Cortex of kidney (tissue), 1 donor: ENCODE measurements at places on chromosomes 5 and 9.

DNA sequence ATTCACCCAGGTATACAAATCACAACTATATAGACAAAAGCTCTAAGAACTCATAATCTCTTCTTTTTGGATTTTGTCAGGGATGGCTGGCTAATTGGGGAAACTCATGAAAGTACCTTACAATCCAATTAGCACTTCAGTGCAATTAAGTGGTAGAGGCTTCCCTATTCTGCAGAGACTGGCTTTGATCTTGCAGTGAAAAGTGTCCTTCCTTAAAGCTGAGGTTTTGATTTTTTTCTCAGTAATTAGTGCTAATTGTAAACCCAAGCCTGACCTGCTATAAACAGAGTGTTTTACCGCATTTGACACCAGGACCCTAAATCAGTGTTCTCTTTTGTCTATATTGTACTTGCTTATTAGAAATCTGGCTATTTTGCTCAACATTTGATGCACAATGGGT lies 294.0 kb upstream of the EFNA5 start:
- DNase-seq, result no peak

DNA sequence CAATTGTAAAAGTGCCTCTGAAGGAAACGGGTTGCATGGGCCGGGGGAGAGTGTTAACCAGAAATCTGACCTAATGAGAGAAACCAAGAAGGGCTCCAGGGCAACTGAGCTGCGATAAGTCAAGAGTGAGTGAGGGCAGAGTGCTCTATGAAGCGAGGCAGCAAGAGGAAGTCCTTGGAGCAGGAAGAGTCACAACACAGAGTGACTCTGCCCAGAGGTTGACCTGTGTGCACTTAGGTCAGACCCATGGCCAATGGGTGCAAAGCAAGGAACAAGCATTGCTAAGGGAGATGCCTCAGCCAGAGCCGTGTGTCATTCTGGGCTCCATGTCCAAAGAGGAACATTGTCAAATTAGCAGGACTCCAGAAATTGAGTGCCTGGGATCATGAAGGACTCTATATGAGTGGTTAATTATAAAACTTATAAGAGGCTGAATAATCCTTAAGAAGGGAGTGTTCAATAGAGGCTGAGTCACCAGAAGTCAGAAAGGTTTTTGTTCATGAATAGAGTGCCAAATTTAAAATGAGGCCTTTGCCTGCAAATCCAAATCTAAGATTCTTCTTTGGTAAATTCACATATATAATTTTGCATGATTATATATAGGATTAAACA lies 438.5 kb downstream of the MED10 start:
- no peak for DNase-seq

GRCh38 chr5:64632251-64632650 lies 58.1 kb upstream of the SHISAL2B start:
- DNase-seq, result no peak

DNA sequence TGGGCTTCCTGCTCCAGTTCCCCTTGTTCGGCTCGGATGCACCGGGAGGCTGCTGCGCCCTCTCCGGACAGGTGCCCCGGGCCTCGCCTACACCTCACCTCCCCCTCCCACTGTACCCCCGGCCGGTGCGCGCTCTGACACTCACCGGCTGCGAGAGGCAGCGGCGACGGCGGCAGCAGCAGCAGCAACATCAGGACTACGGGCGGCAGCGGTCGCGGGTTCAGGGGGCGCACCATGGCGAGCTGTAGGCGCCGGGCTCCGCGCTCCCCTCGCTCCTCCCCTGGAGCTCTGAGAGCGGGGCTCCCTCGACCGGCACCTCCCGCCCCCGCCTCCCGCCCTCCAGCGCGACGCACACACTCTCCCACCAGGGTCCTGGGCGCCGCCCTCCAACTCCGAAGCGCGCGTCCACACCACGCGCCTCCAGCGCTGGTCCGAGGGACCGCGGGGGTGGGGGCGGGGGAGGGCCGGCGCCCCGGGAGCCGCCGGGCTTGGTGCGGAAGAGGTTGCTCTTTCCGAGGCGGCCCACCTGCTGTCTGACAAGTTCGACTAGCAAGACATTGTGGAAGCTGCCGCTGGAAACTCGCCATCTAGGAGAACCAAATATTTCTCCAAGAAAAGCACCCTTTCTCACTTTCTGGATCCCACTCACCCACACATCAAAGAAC lies at the start of gene GFRA3:
GFRA3 (minus strand) TSS at position 433 of the 665 bp plus-strand sequence; CDS start at position 236, 197 bp downstream.
- no peak for DNase-seq

GRCh38 chr5:163759000-163759704 lies 253.7 kb downstream of the MAT2B start:
- DNase-seq, result no peak

GRCh38 chr9:2229109-2229721 lies 214.1 kb downstream of the SMARCA2 start:
- no peak for DNase-seq

- no peak for DNase-seq
Measured at GRCh38 chr9:134007150-134007549, 15.0 kb upstream of the VAV2 start.

- DNase-seq, result no peak
Measured at GRCh38 chr5:106269252-106269843, 1401.4 kb downstream of the EFNA5 start.

- DNase-seq, result no peak
Measured at GRCh38 chr5:111472579-111472978, 39.8 kb downstream of the STARD4 start.

DNA sequence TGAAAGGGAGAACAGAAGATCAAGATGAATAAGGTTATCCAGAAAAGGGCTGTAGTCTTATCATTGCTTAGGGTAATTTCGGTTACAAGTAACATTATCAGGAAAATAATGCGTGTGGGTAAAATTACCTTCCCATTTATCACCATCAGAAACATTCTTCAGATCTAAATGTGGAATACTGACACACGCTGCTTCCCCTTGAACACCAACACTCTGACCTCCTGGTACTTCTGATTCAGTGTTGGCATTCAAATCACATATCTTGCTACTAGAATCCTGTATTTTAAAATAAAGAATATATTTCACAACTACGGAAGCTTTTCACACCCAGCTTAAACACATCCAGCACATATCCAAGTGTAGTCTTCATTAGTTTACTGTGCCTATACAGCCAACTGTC lies 70.2 kb downstream of the PKD2L2 start:
- DNase-seq, result no peak

GRCh38 chr5:14672484-14673394 lies 8.2 kb downstream of the OTULIN start:
- DNase-seq, result no peak

GRCh38 chr5:135598691-135599395 lies 20.1 kb upstream of the CXCL14 start:
- no peak for DNase-seq

DNA sequence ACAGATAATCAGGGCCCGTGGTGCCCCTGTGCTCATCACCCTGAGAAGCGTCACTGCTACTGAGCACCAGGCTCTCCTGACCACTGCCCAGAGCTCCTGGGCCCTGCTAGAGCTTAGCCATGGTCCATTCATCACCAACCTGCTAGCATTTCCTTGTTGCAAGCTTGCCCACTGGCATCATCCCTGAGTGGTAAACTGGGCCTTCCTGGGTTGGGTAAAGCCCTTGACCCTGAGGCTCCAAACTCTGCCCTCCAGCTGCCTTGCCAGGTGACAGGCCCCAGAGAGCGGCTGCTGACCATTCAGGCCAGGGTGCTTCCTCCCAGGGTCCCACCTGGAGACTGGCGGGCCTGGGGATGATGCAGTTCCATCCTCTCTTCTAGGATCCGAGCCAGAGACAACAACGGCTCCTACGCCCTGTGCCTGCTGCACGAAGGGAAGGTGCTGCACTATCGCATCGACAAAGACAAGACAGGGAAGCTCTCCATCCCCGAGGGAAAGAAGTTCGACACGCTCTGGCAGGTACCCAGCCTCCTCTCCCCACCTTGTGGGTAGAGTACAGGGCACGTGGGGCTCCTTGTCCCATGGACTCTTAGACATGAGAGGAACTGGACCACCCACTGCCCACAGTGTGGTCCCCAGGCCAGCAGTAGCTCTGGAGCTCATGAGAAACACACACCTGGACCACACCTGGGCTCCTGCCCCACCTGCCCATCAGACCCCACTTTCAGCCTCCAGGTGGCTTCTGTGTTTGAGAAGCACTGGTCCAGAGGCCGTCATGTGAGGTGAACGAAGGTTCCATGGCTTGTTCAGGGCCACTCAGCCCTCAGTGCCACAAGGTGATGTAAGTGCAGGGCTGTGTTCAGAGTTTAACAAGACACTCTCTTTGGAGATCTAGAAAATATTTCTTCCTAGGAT lies 60.5 kb downstream of the SYK start:
- no peak for DNase-seq

GRCh38 chr9:131876486-131876885 lies 136.6 kb upstream of the RAPGEF1 start:
- no peak for DNase-seq

DNA sequence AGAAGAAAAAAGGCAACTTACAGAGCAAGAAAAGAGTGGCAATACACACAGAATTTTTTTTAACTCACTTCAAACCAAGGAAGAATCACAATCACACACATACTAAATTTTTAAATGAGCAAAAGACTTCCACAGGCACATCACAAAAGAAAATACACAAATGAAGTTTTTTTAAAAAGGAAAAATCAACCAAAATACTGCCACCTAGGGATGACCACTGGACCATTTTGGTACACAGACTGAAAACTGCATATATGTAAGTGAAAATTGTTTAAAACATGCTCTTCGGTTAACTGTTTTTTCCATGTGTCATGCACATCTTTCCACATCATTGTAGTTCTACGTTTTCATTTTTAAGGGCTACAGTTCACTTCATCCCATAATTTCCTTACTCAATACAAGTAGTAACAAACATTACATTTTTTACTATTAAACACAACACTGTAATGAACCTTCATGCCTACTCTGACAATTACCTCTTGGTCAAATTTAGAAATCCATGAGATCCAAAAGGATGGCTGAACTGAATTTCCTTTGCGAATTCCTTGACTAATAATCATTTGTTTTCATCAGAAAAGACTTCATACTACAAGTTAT lies 79.0 kb downstream of the FBXW11 start:
- DNase-seq, result no peak

- DNase-seq, result no peak
Measured at GRCh38 chr9:124054582-124055227, 43.1 kb downstream of the LHX2 start.

GRCh38 chr5:141420855-141421488 lies at the start of gene PCDHGA11:
PCDHGA11 (plus strand) TSS chr5:141421051; CDS start chr5:141421228, 177 bp downstream.
- DNase-seq, result no peak

GRCh38 chr5:73969195-73970036 lies 343.4 kb downstream of the ARHGEF28 start:
- DNase-seq, result no peak

DNA sequence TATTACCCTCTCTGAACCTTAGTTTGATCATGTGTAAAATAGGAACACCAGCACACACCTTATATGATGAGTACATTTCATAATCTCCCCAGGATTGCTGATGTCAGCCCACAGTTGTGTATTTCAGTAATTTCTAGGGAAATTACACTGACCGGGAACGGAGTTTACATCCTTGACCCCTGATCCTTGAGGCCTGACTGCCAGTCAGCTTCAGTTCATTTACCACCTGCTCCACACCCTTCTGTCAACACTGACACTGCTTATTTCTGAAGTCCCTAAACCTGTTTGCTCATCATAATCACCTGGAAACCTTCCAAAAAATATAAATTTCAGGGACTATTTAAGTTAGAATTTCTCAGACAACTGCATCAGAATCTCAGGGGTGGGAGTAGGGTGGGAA lies 55.3 kb downstream of the ZNF622 start:
- no peak for DNase-seq

GRCh38 chr9:13113751-13114150 lies 165.7 kb downstream of the MPDZ start:
- DNase-seq, result no peak

- DNase-seq, result no peak
Measured at GRCh38 chr5:56574778-56575177, 240.6 kb upstream of the MAP3K1 start.

DNA sequence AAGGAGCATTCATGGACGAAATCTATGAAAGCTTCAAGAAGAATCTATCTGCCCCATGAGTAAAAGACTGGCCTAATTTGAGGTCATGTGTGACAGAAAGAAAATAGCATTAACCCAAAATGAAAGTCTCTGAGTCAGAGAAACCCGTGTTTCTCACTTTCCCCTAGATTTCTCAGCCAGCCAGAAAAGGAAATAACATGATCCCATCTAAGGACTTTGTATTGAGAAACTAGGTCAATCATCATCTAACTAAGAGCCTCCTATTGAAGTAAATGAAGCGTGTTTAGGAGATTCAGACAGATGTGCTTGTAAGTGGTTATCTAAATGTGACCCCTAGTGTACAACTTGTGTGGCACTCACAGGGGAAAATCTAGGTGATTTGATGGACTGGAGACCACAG lies 77.3 kb upstream of the ZNF366 start:
- no peak for DNase-seq

DNA sequence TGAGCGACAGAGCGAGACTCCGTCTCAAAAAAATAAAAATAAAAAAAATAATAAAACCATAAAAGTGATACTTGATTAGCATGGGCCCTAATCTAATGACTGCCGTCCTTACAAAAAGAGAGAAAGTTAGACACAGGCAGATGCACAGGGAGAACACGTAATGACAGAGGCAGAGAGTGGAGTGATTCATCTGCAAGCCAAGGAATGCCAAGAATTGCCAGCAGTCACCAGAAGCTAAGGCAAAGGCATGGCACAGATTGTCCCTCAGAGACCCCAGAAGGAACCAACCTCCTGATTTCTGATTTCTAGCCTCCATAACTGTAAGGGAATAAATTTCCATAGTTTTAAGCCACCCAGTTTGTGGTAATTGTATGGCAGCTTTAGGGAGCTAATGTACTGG lies 79.6 kb upstream of the FREM1 start:
- DNase-seq, result no peak

GRCh38 chr9:124105266-124105665 lies 93.7 kb downstream of the LHX2 start:
- DNase-seq, result no peak

GRCh38 chr9:10649076-10649475 lies 36.3 kb upstream of the PTPRD start:
- no peak for DNase-seq

DNA sequence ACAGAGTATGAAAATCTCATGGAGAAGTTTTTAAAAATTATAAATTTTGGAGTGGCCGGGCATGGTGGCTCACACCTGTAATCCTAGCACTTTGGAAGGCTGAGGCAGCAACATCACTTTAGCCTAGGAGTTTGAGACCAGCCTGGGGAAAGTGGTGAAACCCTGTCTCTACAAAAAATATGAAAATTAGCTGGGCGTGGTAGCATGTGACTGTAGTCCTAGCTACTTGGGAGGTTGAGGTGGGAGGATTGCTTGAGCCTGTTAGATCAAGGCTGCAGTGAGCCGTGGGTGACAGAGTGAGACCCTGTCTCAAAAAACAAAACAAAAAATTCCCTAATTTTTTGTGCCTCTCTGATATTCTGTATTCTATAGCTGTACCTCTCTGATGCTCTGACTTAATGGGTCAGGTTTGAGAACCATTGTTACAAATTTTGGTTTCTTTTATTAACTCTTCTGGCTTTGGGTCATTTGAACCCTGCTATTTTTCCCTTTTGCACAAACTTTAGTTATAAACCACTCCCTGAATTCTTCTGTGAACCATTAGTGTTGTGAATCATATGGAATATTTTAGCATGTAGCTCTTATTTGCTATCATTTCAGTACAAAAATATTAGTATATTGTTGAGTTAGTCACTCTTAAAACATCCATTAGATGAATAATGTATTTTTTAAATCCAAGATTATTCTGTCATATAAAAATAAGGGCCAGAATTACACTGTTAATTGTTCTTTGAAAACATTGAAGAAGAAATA lies 51.0 kb downstream of the FER start:
- no peak for DNase-seq
